GM13976 (cell line): ENCODE measurements at places on chromosomes 3 and 15.
A peak's percentile ranks its signal among the peaks of the same experiment; 100 is the strongest.

- no peak for DNase-seq
These were observed 271.9 kb downstream of the SUCLG2 start for GRCh38 chr3:67382536-67382935.

- DNase-seq = no peak
These were observed 10.8 kb upstream of the LRRC15 start for GRCh38 chr3:194380326-194380725.

GRCh38 chr3:52752045-52752660 lies 18.6 kb downstream of the NEK4 start:
- no peak for DNase-seq

DNA sequence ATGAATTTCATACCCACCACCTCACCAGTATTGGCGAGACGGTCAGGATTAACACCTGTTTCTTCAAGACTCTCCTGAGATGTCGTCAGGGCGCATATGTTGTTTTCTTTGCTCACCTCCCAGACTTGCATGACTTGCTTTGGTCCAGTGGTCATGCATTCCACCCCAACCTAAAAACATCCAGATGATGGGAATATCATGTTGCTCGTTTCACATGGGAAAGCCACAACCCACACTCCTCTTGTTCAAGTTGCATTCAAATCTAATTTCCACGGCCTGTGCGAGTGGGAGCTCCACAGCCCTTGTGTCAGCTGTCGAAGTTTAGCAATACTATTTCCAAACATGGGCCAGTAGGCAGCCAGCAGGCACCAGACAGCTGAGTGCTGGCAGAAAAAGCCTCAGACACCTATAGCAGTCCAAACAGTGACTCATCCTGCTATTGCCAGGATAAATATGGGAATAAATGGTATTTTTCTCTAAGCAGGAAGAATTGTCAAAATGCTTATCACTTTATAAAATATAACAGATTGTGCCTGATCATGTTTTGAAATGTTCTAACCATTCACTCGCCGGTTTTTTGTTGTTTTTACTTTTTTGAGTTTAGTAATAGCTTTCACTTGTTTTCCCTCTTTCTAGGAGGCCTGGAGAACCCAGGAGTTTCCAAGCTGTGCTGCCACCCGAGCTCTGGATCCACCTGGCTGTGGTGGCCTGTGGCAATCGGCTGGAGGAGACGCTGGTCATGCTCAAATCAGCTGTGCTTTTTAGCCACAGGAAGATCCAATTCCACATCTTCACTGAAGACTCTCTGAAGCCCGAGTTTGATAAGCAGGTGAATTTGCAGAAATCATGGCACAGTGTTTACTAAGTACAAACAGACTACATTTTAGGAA lies 20.1 kb downstream of the GXYLT2 start:
- no peak for DNase-seq

- no peak for DNase-seq
These were observed 37.7 kb downstream of the PDIA5 start for GRCh38 chr3:123104550-123104949.

DNA sequence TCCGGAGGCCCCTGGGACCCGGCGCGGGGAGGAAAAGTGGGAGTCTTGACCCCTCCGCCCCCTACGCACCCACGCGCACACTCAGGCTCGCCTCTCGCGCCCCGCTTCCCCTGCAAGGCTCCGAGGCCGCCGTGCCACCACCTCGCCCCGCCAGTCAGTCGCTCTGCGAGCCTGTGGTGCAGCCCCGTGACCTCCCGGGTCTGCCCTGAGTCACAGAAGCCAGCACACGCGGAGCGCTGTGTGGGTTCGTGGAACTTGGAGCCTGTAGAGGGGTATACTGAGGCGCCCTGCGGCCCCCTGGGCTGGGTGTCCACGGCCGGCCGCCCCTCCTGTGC lies 380 bp upstream of the ALS2CL start:
- no peak for DNase-seq

- no peak for DNase-seq
These were observed 85.6 kb downstream of the PDCD6IP start for GRCh38 chr3:33883951-33884561.

- peak; percentile 47 for DNase-seq
These were observed 19.7 kb downstream of the TM4SF4 start for GRCh38 chr3:149494022-149494758.

- no peak for DNase-seq
These were observed 25.6 kb upstream of the ZNF774 start for GRCh38 chr15:90326441-90326840.

DNA sequence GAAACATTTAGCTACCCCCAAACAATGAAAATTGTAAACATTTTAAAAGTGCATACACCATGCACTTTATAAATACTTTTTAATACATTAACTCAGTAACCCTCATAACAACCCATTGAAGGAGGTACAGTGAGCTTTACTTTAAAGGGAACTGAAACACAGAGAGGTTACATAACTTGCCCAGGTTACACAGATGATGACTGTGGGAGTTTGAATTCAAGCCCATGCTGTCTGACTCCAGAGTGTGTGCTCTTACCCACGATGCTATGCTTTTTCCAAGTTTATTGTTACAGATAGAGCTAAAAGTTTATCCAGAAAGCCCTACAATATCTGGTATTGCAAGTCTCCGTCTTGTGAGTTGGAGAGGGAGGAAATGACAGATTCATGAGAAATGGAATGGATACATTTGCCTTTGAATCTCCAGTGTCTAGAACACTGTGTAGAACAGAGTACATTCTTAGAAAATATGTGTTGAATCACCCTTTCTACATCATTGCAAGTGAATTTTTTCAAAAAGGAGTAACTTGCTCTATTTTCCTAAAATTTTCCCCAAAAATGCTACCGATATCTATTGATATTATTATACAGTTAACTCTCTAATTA lies 428.3 kb downstream of the NAALADL2 start:
- peak; percentile 24 for DNase-seq

DNA sequence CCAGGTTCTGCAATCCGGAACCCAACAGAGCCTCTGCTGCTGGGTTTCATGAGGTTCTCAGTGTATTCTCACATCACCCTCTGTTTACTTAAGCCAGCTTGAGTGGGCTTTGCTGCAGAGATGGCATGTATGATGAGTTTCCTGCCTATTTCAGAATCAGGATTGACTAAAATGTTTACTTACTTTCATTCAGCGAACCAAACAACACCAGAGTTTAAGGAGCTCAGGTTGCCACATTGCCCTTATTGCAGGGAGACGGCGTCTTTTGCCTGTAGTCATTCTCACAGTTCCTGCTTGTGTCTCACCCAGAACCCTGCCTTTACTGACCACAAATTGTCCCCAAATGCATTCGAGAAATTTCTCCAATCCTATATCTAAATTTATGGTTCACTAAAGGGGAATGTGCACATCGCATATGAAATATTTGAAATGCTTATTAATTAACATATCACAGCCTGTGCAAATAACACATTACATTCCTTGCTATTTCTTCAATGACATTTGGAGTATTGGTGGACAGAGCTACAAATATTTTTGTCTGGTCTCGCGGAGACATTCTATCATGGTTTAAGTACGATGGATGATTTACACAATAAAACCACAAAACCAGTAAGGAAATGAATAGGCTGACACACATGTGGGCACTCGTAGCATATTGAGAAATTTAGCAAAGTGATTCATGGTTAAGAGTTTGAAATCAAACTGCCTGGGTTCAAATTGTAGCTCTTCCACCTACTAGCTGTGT lies 377.2 kb upstream of the CFAP20DC start:
- DNase-seq = no peak

GRCh38 chr15:77630956-77631744 lies 1.6 kb downstream of the LINGO1 start:
- no peak for DNase-seq

GRCh38 chr15:32844118-32844711 lies 126.4 kb downstream of the GREM1 start:
- peak; percentile 45 for DNase-seq

DNA sequence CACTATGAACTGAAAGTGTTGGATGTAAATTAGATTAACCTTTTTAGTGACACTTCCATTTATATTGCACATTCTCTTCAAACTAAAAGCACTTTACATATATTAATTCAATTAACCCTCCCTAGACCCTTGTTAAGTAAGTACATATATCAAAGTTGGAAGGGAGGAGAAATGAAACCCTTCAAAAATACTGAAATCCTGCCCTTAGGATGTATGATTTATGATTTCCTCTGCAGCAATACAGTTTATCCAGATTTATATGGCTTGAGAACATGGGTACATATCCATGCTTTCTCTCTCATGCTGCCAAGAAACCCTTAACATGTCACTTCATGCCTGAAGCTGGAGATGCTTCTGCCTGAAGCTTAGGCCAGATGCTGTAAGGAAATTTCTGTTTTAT lies 11.0 kb downstream of the CLSTN2 start:
- no peak for DNase-seq

- DNase-seq = no peak
These were observed 339.0 kb downstream of the GABRB3 start for GRCh38 chr15:26433818-26434217.

DNA sequence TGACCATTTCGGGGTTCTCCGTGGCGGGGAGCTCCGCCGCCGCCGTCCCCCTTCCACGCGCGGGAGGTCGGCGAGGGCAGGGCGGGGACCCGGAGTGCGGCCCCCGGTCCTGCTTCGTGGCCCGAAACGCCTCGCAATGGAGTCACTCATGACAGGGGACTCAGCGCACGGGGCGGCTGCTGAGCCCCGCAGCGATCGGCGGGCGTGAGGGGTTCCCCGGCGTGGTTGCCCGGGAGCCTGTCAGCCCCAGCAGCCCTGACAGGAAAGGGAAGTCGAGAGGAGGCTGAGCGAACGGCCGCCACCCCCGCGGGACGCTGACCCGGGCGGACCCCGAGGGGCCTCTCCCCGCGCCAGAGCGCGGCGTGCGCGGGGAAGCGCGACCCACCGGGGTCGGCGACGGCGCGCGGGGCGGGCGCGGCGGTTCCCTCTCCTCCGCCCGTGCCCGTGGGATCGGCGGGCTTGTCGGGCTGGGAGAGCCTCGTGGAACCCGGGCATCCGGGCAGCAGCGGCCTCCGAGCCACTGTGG lies 564 bp upstream of the PIGZ start:
- DNase-seq = peak; percentile 86

DNA sequence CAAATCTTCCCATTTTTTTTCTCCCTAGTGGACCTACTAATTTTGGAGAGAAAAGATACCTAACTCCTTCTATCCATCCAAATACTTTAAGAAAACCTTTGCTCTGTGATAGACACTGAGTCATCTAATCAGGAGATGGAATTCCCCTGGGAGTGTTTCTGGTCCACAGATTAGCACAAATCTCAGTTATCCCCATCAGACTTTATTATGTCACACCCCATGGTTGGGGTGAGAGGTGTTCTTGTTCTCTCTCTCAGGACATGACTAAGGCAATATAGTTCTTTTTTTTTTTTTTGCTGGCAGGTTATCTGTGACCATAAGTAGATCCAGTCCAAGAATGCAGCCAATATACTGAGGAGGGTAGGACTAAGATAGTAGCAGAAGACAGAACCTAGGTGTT lies 15.8 kb downstream of the SLC9A9 start:
- no peak for DNase-seq

DNA sequence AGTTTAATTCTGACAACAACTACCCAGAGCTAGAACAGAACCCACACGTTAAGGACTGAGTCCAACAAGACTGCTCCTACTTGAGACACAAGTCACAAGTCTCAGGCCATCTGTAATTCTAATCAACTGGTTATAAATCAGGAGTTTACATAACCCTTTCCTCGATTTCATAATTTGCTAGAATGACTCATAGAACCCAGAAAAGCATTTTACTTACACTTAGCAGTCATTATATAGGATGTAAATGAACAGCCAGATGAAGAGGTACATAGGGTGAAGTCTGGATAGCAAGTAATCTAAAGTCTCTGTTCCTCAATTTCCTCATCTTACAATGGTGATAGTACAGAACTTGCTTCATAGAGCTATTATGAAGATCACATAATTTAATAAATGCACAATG lies 1018.2 kb downstream of the DIPK2A start:
- DNase-seq = no peak

DNA sequence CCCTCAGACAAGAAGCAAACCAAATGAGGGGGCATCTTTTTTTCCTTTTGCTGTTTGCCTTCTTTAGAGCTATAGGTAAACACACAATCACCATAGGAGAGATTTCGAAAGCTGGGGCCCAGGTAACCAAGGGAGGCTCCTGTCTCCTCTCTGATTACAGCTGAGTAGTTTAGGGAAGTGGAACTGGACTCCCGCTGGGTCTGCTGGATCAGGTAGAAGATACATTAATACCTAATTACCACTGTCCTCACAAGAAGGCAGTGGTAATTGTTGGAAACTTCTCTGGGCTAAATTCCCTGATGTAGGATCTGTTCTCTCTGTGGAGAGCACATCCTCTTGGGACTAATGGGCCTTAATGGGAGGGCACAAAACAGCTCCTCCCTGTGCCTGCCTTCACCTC lies 32.7 kb downstream of the HDC start:
- no peak for DNase-seq

DNA sequence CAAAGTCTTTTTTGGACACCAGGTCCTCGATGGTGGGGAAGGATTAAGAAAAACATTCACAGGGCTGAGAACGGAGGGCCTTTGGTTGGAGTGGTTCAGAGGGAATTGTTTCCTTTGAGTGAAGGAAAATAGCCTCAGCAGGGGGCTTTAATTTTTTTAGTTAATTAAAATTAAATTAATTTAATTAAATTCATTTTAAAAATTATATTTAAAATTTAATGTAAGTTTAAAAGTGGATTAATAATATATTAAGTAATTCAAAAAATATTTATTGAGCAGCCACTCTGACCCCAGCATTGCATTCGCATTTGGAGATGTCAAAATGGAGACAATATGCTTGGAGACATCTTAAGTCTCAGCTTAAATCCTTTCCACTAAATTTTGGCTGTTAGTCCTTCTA lies 136.7 kb downstream of the KCNH8 start:
- DNase-seq = no peak

GRCh38 chr3:177045767-177046166 lies 151.5 kb downstream of the TBL1XR1 start:
- DNase-seq = no peak

DNA sequence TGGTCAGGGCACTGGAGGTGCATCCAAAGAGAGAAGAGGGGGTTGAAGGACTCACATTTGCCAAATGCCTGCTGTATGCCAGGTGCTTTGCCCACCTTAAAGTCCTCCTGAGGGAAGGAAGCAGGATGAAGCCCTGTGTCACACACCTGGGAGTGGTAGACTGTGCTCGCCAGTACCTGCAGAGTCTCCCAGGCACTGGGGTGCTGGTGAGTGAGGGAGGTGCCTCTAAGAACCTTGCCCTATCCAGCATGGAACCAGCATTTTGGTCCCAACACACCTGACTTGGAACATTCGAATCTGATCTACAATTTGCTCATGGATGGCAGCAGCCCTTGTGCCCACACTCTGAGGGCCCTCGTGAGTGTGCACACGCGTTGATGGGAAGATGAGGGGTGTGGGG lies 76.7 kb downstream of the SEC22A start:
- DNase-seq = no peak
